ENCODE measurements at places on chromosomes 3 and 15. TPM values are rescaled to one million over a fixed set of nuclear protein-coding genes. Genes with fewer than 3 reads are reported as not detected.

The TMC3 gene
- not detected for total RNA-seq

The IGSF11 gene
- not detected for total RNA-seq

The FBXO40 gene
- total RNA-seq: under 0.01 TPM

The C3orf85 gene
- not detected for total RNA-seq

The MNS1 gene
- 1.5 TPM for total RNA-seq

The LXN gene
- 179 TPM for total RNA-seq

The ASB14 gene
- not detected for total RNA-seq

The GRM2 gene
- total RNA-seq: 0.18 TPM

DNA sequence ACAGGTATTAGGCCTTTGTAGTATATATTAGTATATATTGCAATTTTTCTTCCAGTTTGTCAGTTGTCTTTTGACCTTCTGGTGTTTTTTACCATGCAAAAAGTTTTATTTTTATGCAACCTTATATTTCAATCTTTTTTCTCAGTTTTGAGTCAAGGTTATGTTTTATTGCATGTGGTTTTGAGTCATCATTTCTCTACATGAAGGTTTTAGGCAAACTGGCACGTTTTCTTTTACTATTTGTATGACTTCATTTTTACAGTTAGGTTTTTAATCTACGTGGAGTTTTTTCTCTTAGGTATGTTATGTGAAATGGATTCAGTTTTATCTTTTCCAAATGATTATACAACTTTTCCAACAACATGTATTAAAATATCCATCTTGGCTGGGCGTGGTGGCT is 36.8 kb upstream of the TCAIM start:
- DNase-seq: no peak

DNA sequence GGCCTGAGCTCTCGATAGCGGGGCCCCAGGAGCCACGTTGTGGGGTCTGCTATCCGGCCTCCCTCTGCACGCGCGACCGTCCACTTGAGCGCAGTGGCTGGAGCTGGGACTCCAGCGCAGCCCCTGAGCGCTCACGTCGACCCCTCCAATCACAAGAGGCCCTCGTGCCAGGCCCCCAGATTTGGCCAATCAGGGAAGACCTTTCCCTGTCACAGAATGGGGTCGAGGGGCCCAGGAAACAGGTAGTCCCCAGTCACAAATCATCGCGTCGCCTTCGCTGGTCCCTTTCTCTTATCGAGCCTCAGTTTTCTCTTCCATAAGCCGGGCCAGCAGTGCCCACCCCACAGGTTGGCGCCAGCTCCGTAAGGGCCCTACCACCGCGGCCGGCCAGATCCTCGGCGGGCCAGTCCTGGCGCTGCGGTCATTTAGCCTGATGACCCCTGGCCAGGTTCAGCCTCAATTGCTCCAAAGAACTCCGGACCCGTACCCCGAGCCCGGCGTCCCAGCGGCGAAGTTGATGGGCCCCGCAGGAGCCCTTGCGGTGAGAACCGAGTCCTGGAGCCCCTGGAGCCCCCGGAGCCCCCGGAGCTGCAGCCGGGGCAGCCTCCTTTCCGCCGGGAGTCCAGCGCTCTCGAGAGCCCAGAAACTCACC is 435 bp downstream of the ALDH1L1 start:
- no peak for DNase-seq

DNA sequence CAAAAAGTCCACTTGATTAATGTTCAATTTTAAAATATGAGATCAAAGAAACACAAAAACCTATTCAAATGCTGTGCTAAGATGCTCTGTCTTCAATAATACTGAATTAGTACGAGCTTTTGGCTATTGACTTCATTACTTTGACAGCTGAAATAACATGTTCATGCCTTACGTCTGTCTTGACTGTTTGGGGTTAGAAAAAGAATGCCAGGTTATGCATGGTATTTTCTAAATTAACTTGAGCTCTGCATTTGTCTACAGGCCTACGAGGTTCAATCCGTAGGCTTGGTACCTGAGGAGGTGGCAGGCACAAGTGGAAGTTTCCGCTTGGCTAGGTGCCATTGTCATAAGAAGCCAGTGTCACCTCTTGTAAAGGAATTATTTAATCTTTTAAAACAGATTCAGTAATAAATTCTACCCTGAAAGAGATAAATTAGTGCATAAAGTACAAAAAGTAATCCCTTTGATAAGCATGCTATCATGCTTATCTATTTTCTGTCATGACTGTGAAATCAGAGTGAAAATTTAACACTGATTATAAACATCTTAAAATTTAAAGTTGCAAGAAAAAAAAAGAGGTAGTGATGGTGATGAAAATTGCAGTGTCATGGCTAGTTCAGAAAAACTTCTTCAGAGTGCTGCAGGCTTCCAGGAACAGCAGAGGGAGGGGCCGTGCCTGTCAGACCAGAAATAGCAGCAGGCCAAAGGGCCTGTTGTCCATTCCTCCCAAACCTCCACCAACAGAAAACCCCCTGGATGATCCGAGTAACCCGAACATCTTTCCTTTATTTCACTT is 115.7 kb downstream of the ARRDC4 start:
- no peak for DNase-seq

GRCh38 chr15:36183201-36183600 is 396.2 kb upstream of the CDIN1 start:
- DNase-seq: no peak

DNA sequence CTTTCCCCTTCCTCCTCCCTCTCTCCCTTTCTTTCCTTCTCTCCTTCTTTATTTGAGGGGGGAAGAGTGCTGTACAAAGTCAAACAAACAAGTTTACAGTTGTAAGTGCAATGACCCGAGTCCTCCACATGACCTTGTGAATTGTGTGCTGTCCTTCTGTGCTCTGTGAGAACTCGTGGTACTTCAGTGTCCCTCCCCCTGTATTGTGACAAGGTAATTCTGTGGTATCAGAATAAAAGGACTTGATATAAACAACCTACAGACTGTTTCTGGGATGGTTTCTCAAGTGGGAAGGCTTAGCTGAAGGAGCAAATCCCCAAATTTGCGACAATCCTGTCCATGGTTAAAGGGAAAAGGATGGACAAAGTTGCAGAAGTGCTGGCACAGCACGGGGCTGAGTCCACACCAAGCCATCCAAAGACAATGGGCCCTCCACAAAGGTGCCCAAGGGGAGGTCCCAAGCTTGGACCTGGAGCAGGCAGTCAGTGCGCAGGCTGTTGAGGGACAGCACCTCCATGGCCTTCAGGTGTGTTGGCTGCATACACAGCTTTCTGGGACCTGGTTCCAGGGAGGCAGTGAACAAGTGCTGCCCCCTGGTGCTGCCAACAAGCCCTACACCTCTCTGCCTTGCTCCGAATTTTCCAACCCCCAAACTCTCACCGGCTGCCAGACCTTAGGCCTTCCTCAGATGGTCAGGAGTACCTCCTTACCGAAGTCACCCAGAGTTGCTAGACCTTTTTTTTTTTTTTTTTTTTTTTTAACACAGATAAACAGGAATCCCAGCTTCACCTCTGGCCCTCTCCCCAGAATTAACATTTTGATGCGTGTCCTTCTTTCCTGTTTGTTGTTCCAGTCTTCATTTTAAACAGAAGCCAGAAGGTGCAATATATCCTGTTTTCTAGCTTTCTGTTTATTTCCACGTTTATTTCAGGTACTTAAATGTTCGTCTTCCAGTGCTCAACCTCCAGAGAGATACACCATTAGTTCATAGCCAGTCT is 2.6 kb upstream of the APEH start:
- DNase-seq: no peak

- no peak for DNase-seq
These were observed 199.1 kb downstream of the LRRN1 start for GRCh38 chr3:3998140-3998922.

GRCh38 chr3:122993124-122993978 is 34.2 kb downstream of the SEMA5B start:
- DNase-seq: no peak

- no peak for DNase-seq
These were observed 5.9 kb downstream of the CASR start for GRCh38 chr3:122189357-122189756.

DNA sequence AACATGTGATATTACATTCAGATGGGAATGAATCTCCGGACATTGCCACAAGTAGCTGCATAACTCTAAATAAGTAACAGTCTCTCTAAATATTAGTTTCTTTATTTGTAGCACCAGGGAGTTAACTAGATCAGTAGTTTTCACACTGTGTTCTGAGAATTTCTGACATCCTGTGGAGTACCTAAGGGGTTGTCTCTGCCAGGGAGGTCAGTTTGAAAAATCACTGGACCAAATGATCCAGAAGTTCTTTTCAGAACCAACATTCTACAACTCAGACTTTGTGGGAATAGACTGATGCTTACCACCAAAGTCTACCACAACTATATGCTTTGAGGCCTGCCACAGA is 9.0 kb upstream of the ILDR1 start:
- no peak for DNase-seq

DNA sequence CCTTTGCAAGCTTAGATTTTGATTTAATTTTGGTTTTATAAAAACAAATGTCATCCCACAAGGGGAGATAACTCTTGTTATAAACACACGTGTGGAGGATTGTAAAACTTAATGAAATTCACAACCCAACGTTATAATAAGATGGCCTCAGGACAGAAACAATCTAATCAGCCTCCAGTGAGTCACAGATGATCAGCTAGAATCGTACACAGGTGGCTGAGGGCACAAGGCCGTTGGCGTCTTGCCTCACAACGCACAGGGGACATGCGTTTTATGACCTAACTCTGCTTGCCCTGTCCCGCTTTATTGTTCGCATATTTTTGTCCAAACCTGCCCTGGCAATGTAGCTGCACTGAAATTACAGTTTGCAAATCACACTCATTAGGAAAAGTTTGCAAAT is 121.9 kb upstream of the PDZRN3 start:
- no peak for DNase-seq

- DNase-seq: no peak
These were observed 33.9 kb downstream of the FEM1B start for GRCh38 chr15:68311464-68311835.

DNA sequence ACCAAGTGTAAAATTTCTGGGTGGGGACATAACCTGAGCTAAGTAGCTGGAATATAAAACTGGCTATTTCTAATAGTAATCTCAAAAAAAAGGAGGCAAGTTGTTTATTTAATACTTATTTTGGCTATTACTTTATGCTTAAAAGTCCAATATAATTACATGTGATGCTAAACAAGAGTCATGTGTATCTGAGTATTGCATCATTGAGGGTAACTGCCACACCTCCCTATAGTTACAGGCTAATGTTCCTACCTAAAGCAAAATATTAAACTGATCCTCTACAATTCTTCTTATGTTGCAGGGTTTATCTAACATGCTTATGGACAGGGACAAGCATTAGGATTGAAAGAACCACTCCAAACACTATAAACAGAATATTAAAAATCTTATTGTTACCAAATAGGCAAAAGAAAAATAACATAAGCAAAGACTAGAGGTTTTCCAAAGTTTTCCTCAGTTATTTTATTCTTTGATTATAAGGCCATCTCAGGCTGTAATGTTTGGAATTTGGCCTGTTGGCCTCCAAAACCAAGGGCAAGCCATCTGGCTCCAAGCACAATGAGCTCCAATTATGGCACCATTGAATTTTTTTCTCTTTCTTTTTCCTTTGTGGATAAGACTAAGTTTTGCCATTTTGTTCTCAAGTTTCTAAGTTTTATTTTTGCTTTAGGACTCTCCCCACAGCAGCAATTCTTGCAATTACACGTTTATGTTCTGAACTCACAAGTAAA is 75.8 kb upstream of the ABI3BP start:
- DNase-seq: no peak

DNA sequence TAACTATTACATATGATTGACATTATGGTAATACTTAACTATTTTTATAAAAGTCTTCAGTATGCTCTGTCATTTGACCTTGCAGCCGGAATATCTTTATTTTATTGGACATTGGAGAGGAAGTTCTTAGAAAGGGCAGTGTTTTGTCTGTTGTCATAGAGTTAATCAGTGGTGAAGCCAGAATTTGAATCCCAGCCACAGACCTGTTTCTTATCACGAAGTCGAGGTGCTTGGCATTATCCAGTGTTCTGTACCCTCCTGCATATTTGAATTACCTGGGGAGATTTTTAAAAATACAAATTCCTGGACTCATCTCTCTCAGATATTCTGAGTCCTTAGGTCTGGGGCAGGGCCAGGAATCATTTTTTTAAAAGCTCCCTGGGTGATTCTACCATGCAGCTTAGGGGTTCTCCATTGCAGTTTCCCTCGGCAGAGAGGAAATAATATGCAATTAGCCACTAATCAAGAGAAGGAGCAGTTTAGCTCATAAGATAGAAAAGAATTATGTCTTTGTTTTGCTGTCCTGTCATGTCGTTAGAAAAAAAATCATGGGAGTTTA is 195.6 kb upstream of the CFAP20DC start:
- DNase-seq: no peak

DNA sequence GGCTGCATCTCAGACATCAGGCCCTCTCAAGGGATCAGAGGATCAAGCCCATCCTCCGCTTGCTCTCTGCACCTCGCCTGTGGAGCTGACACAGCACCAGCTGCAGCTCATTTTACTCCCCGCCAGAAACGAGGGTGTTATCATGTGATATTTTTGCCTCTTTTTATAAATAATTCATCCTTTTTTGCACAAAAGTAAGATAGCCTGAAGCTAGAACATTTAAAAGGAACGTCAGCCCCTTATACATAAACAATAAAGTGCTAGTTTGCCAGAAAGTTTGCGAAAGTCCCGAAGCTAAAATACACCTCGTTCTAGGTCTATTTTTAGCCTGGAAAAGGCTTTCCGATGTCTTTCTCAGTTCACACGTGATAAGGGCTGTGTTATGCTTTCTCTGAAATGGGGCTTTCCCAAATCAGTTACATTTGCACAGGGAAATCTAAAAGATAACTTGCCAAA is 9.6 kb upstream of the FAM174B start:
- DNase-seq: no peak

DNA sequence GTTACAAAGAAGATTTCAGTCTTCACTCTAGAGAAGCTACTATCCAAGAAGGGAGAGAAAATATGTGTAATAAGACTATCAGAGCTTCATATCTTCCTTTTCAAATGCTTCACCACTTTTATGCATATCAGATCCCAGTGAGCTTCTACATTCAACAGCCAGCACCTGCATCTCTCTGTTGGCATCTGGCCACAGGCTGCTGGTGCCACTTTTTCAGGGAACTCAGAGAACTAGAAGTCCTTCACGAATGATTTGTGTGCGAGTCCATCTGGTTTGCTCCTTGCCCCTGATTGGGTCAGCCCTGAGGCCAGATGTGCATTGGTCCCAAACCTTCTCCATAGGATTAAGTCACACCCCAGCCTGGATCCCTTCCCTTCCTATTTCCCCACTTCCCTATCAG is 22.1 kb downstream of the SNTN start:
- no peak for DNase-seq
